ENCODE measurements at places on chromosomes 2 and 18. TPM values are rescaled to one million over a fixed set of nuclear protein-coding genes. Genes with fewer than 3 reads are reported as not detected.

MRPL44 gene
- total RNA-seq, result 32.1 TPM

DYNAP gene
- total RNA-seq, result not detected

PNPT1 gene
- total RNA-seq, result 31.7 TPM

ST6GAL2 gene
- total RNA-seq, result not detected

RESP18 gene
- not detected for total RNA-seq

ATP6V1B1 gene
- total RNA-seq, result not detected

HOXD13 gene
- total RNA-seq, result not detected

DAW1 gene
- total RNA-seq, result not detected

All from activated CD4-positive, alpha-beta T cell treated with anti-CD3 and anti-CD28 coated beads, Interleukin-2, amount 10 ng/mL, durations not matched to agents 7 days and 5 days (primary cell).